ENCODE measurements at places on chromosomes 6 and 20.

DNA sequence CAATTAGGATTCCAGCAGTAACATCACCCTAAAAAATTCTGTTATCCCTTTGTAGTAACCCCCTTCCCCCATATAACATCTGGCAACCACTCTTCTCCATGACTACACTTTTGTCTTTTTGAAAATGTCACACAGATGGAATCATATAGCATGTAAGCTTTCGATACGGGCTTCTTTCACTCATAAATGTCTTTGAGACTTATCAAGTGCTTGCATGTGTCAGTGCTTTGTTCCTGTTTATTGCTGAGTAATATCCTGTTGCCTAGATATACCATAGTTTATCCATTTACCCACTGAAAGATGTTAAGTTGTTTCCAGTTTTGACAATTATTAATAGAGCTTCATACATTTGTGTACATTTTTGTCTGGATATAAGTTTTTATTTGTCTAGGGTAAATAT is 10.4 kb upstream of the SNPH start:
- no peaks in the 10 kb centered on the region for H3K4me1 ChIP-seq
- no peak for ATAC-seq
- no peaks in the 10 kb centered on the region for H3K36me3 ChIP-seq
- H3K27me3 ChIP-seq = no peaks in the 10 kb centered on the region
- H3K4me3 ChIP-seq = no peak overlapping the region
- H3K27ac ChIP-seq = no peak overlapping the region

- H3K36me3 ChIP-seq = no peaks in the 10 kb centered on the region
- no peak overlapping the region for H3K27ac ChIP-seq
- ATAC-seq = no peak
- H3K4me1 ChIP-seq = no peaks in the 10 kb centered on the region
- no peak overlapping the region for H3K4me3 ChIP-seq
- H3K27me3 ChIP-seq = peaks cover 4% of the 10 kb centered on the region
Measured at GRCh38 chr6:46505693-46506512, 14.7 kb upstream of the RCAN2 start.

DNA sequence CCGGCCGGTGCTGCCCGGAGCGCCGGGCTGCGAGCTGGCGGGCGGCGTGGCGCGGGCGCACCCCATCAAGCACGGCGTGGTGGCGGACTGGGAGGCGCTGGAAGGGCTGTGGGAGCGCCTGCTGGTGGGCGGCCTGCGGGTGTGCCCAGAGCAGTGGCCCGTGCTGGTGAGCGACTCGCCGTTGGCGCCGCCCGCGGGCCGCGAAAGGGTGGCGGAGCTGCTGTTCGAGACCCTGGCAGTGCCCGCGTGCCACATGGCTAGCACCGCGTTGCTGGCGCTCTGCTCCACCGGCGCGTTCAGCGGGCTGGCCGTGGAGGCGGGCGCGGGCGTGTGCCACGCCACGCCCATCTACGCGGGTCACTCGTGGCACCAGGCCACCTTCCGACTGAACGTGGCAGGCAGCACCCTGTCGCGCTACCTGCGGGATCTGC is 517 bp downstream of the ACTL10 start:
- H3K4me1 ChIP-seq = peaks cover 26% of the 10 kb centered on the region
- peaks cover 6% of the 10 kb centered on the region for H3K36me3 ChIP-seq
- peak overlapping the region; percentile 96 for H3K4me3 ChIP-seq
- no peak overlapping the region for H3K27ac ChIP-seq
- no peaks in the 10 kb centered on the region for H3K27me3 ChIP-seq
- peak; percentile 27 for ATAC-seq

- ATAC-seq = no peak
- no peak overlapping the region for H3K27ac ChIP-seq
- no peak overlapping the region for H3K4me3 ChIP-seq
- H3K4me1 ChIP-seq = no peaks in the 10 kb centered on the region
Measured at GRCh38 chr6:109314313-109314712, 68.0 kb downstream of the CD164 start.

GRCh38 chr6:729606-730320 is 36.8 kb upstream of the EXOC2 start:
- no peak overlapping the region for H3K27ac ChIP-seq
- no peak overlapping the region for H3K4me3 ChIP-seq
- no peaks in the 10 kb centered on the region for H3K4me1 ChIP-seq
- H3K36me3 ChIP-seq = no peaks in the 10 kb centered on the region

DNA sequence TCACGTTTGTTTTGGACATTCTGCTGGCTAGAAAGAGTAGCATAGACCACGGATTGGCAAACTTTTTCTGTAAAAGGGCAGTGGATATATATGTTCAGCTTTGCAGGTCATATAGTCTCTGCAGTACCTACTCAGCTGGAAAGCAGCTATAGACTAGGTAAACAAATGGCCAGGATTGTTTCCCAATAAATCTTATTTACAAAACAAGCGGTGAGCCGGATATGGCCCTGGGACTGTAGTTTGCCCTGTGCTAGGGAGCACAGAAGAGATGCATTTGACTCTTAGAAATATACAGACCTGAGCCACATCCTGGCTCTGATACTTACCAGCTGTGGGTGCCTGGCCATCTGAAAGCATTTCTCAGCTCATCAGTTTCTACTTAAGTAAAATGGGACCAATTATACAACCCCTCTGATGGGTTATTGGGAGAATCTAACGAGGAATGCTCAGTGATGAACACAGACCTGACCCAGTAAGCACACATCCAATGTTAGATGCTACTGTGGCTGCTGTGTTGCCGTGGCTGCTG is 120.7 kb downstream of the TSHZ2 start:
- ATAC-seq = no peak
- H3K4me3 ChIP-seq = no peak overlapping the region
- peaks cover 9% of the 10 kb centered on the region for H3K36me3 ChIP-seq
- no peaks in the 10 kb centered on the region for H3K27me3 ChIP-seq
- no peak overlapping the region for H3K27ac ChIP-seq
- H3K4me1 ChIP-seq = peaks cover under 1% of the 10 kb centered on the region

DNA sequence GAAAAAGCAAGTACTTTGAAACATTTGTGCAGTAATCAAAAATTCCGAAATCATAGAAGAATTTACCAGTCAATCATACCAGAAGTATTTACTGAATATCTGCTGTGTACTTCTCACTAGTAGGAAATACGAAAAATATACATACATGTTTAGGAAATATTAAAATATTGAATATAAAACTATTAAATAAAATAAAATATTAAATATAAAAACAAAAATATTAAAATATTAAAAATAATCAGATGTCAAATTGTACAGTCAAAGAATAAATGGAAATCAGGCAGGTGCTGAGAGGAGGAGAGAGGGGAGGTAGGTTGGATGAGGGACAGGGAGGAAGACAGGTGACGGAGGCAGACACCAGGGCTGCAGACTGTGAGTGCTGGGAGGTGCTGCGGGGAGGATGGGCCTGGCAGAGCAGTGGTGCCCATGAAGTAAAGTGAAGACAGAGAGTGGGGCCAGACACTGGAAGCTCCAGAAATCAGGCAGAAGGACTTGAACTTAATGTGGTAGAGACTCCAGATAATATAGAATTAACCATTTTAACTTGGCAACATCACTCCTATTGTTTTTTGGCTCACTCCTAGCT is 55.9 kb downstream of the PRKN start:
- H3K4me1 ChIP-seq = no peaks in the 10 kb centered on the region
- H3K27ac ChIP-seq = no peak overlapping the region
- no peak overlapping the region for H3K4me3 ChIP-seq
- ATAC-seq = no peak

- H3K27ac ChIP-seq = no peak overlapping the region
- no peaks in the 10 kb centered on the region for H3K27me3 ChIP-seq
- H3K4me3 ChIP-seq = no peak overlapping the region
- peak; percentile 18 for ATAC-seq
- no peaks in the 10 kb centered on the region for H3K36me3 ChIP-seq
Measured at GRCh38 chr6:37011656-37012378, 6.4 kb downstream of the FGD2 start.

DNA sequence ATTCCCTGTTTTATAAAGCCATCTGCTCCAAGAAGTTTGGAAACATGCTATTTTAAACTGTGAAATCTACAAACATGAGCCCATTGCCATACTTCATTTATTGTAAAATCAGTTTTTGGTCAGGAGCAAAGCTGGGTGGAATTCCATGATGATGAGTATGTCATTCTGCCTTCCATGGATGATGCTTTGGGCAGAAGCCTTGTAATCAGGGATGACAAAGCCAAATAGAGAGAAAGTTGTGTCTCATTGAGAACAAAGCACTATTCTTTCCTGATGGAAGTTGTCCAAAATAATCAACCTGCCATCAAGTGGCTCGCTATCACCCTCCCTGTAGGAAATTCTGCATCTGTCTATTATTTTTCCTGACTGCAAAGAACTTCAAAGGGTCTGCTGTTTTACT is 313.0 kb upstream of the DEFB112 start:
- H3K4me1 ChIP-seq = no peaks in the 10 kb centered on the region
- ATAC-seq = no peak
- H3K4me3 ChIP-seq = no peak overlapping the region

- ATAC-seq = no peak
- H3K4me3 ChIP-seq = no peak overlapping the region
- peaks cover 98% of the 10 kb centered on the region for H3K36me3 ChIP-seq
- H3K27me3 ChIP-seq = no peaks in the 10 kb centered on the region
- peak overlapping the region; percentile 33 for H3K27ac ChIP-seq
Measured at GRCh38 chr6:35317483-35318195, 20.0 kb downstream of the DEF6 start.

DNA sequence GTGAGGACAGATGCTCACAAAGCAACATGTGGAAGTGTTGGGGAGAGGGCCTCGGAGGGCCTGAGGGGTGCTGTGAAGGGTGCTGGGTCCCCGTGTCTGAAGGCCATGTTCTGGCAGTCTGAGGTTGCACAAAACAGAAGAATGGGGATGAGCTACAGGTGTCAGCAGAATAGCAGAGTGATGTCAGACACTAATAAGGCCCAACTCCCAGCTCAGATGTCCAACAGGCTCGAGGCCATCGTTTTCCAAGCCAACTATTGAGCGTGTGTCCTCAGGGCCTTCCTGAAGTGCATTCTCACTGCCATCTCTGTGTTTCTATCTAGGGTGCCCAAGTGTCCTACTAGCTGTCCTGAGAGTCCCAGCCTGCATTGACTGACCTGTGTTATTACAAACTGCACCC is 7.9 kb downstream of the BFSP1 start:
- ATAC-seq = no peak
- no peak overlapping the region for H3K4me3 ChIP-seq
- H3K36me3 ChIP-seq = no peaks in the 10 kb centered on the region

DNA sequence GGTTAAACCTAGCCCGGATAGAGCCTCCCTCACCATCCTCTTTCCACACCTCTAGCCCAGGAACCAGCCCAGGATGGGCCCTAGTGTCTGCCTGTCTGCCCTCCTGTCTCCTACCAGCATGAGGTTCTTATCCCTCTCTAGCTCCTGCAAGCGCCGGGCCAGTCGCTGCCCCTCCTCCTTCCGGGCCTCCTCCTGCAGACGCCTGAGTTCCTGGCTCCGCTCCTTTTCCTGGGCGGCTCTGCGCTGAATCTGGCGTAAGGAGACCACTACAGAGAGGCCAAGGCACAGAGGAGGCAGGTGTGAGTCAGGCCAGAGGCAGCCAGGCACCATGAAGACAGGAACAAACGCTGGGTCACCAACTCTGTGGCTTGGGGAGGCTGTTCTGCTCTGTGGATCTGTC is 4.3 kb upstream of the PSORS1C2 start:
- no peak for ATAC-seq
- H3K4me3 ChIP-seq = no peak overlapping the region
- H3K27me3 ChIP-seq = no peaks in the 10 kb centered on the region
- peaks cover 33% of the 10 kb centered on the region for H3K36me3 ChIP-seq
- no peaks in the 10 kb centered on the region for H3K4me1 ChIP-seq

- H3K27me3 ChIP-seq = no peaks in the 10 kb centered on the region
- H3K27ac ChIP-seq = peak overlapping the region; percentile 87
- peaks cover 100% of the 10 kb centered on the region for H3K36me3 ChIP-seq
- peak overlapping the region; percentile 6 for H3K4me3 ChIP-seq
- ATAC-seq = peak; percentile 16
Measured at GRCh38 chr20:41167118-41167470, 29.8 kb downstream of the PLCG1 start.

GRCh38 chr20:906703-907270 is 9.3 kb downstream of the ANGPT4 start:
- no peaks in the 10 kb centered on the region for H3K4me1 ChIP-seq
- H3K36me3 ChIP-seq = no peaks in the 10 kb centered on the region
- ATAC-seq = no peak
- H3K27me3 ChIP-seq = no peaks in the 10 kb centered on the region

Data from activated T-helper 17 cell treated with anti-CD3 and anti-CD28 coated beads, Interleukin-2, amount 50 U/mL, for 72 hours (primary cell).